ENCODE measurements at places on chromosomes 1 and 21.

GRCh38 chr21:37845535-37845934 is 70.7 kb downstream of the KCNJ6 start:
- DNase-seq, result no peak

DNA sequence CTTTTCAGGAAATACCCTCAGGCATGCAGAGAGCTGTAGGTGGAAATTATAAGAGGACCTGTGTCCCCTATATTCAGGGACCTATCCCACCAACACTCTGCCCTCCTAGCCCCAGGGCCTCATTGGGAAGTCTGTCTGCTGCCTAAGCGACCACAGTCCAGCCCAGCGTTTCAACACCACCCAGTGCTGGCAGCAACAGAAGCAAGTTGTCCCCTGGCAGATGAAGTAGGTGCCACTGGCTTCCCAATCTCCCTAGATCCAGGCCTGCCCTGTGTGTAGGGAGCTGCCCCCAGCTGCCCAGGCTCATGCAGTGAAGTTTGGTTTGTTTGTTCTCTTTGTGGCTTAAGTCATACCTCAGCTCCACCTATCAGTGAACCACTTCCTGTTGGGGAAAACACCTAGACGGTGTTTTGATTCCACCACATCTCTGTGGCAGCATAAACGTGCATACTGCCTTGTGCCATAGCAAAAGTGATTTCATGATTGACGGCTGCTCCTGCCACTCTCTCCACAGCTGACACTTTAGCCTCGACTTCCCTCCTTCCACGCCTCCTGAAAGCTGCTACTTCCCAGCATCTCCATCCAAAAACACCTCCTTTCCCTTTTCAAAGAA is 8.1 kb upstream of the LEFTY1 start:
- DNase-seq, result peak; percentile 78

GRCh38 chr1:152957561-152957960 is 10.6 kb downstream of the SPRR5 start:
- DNase-seq, result no peak

GRCh38 chr1:145805057-145805456 is 18.8 kb downstream of the RNF115 start:
- no peak for DNase-seq

- no peak for DNase-seq
Measured at GRCh38 chr1:117527566-117528102, 78.2 kb upstream of the TENT5C start.

DNA sequence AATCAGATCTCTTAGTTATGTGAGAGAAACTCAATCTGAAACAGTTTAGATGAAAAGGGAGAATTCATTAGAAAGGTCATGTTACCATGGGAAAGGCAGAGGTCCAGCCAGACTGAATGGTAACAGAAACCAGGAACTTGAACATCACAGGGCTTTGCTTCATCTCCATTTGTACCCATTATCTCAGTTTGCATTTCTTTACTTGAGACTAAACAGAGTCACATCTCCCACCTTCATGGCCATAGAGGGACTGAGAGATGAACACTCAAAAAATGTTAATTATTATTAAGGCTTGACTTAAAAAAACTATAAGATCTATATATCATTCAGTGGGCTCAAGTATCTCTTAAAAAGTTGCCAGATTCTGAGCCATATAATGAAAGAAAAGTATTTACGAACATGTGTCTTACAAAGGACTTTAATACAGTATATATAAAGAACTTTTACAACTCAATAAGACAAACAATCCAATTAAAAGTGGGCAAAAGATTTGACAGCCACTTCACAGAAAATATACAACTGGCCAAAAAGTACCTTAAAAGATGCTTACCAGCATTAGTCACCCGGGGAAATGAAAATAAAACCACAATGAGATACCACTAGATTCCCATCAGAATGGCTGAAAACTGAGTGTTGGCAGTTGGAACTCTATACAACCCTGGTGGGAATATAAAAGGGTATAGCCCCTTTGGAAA is 13.2 kb downstream of the KYAT3 start:
- no peak for DNase-seq

DNA sequence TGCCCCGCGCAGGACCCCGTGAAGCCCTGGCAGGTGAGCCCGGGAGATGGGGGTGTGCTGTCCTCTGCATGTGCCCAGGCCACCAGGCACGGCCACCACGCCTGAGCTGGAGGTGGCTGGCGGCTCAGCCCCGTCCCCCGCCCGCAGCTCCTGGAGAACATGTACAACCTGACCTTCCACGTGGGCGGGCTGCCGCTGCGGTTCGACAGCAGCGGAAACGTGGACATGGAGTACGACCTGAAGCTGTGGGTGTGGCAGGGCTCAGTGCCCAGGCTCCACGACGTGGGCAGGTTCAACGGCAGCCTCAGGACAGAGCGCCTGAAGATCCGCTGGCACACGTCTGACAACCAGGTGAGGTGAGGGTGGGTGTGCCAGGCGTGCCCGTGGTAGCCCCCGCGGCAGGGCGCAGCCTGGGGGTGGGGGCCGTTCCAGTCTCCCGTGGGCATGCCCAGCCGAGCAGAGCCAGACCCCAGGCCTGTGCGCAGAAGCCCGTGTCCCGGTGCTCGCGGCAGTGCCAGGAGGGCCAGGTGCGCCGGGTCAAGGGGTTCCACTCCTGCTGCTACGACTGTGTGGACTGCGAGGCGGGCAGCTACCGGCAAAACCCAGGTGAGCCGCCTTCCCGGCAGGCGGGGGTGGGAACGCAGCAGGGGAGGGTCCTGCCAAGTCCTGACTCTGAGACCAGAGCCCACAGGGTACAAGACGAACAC is 1.8 kb downstream of the TAS1R3 start:
- DNase-seq, result peak; percentile 83

DNA sequence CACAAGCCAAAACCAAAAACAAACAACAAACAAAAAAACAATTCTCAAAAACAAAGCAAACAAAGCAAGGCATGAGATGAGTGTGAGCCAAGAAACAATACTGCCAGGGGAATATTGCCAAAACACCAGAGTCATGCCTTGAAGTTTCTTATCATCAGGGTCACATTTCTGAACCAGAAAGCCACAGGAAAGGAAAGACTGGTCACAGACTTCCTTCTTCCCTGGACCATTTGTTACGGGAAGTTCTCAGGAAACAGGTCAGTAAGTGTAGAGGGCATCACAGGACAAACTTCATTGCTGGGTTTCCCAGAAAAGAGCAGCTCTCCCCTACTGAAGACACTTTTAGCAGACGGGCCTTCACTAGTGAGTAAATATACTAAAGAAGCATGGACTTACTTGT is 191.2 kb downstream of the GABPA start:
- no peak for DNase-seq

DNA sequence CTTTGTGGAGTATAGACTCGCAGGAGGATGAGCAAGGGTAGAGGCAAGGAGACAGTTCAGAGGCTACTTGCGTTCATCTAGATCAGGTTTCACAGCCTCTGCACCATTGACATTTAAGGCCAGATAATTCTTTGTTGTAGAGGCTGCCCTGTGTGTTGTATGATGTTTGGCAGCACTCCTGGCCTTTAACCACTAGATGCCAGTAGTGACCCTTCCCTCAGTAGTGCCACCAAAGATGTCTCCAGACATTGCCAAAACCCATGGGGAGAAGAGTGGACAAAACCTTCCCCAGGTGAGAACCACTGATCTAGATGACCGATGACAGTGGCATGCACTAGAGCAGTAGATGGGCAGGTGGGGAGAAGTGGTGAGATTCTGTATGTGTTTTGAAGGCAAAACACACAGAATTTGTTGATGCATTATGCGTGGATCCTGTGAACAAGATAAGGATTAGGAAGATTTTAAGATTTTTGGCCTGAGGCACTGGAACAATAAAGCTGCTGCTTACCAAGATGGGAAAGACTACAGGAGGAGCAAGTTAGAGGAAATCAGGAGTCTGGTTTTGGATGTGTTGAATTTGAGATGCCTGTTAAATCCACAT is 9.9 kb upstream of the COG2 start:
- peak; percentile 88 for DNase-seq

GRCh38 chr1:59805554-59805953 is 9.2 kb upstream of the HOOK1 start:
- DNase-seq, result no peak

DNA sequence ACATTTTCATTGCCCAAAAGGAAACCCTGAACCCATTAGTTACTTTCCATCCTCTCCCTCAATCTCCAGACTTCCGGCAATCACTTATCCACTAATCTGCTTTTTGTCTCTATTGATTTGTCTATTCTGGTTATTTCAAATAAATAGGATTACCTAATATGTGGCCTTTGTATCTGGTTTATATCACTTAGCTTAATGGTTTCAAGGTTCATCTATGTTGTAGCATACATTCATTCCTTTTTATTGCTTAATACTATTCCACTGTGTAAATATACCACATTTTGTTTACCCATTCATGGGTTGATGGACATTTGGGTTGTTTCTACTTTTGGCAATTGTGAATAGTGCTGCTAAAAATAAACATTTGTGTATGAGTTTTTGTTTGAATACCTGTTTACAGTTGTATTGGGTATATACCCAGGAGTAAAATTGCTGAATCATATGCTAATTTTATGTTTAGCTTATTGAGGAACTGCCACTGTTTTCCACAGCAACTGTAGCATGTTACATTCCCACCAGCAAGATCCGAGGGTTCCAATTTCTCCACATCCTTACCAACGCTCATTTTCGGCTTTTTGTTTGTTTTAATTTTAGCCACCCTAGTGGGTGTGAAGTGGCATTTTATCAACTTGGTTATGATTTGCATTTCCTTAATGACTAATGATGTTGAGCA is 2.5 kb upstream of the SLC25A44 start:
- DNase-seq, result no peak

DNA sequence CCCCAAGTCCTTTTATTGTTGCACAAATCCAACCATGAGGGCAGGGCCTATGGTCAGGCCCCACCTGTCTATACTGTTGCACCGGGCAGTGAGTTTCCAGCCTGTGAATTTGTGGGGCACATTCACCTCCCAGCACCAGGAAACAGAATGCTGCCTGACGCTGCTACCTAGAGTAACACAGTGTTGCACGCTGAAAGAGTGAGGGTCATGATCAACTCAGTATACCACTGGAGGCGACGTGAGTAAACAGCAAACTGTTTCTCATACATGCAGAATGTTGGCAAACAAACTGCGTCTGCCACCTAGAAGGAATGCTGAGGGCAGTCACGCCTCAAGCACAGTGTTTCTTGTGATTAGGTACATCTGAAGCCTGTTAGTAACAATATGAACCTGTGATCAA is 13.4 kb upstream of the LRRC47 start:
- DNase-seq, result no peak

- no peak for DNase-seq
Measured at GRCh38 chr1:177444997-177445746, 274.4 kb downstream of the BRINP2 start.

DNA sequence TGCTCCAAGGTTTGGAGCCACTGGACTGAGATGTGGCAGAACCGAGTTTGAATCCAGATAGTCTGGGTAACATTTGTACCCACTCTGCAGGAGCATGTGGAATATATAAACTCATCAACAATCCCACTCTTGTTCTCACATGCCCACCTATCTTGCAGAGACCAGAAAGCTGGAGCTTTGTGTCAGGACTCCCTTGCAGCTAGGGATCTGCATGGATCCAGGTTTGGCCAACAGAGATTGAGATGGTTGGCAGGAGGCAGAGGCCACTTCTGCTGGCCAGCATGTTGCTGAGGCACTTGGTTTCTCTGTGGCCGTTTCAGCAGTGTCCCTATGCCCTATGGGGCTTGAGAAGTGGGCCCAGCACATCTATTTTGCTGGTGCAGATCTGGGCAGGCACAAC is 208.3 kb downstream of the KAZN start:
- DNase-seq, result no peak

DNA sequence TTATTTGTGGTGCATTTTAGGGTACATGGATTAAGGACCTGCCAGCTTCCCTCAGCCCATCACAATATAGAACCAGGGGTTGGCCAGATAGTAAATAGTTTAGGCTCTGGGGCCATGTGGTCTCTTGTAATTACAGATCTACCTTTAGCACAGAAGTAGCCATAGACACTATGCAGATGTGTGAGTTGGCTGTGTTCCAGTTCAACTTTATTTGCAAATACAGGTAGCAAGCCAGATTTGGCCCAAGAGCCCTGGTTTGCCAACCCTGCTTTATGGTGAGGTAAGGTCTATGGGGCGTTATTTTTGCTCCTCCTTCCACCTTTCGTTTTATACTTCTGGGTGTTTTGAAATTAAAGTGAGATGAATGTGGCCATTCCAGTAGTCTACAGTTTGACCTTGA is 48.7 kb downstream of the MRPS6 start:
- no peak for DNase-seq

DNA sequence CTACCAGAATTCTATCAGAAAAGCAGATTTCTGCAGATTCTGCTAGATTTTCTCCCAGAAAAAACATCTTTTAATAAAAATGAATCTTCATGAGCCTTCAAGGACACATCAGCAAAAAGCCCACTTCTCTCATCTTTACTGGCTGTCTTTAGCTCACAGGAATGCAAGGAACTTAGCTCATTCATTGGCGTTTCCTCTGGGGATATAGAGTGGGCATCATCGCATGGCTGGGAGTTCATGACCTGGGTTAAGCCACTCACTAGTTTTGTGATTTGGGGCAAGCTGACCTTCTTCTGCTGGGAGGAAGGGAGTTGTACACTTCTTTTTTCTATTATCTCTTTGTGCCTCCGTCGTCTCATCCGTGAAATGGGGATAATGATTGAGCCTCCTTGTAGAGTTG is 149.7 kb downstream of the KAZN start:
- DNase-seq, result no peak

DNA sequence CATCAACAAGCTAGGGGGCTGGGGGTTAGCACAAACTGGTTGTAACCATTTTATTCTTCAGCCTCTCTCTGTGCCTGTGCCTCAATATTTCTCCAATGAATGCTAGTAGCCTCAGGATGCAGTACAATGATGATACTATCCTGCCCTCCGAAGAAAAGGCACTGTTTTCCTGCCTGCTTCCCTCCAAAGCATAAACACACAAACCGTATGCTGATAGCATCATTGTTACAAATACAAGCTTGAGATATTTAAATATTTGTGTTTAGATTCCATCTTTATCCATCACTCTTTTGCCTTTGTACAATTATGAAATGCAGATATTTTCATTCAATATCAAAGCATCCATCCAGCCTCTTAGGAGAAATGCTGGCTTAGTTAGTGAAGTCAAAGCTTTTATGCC is 404.8 kb downstream of the DUSP10 start:
- no peak for DNase-seq

DNA sequence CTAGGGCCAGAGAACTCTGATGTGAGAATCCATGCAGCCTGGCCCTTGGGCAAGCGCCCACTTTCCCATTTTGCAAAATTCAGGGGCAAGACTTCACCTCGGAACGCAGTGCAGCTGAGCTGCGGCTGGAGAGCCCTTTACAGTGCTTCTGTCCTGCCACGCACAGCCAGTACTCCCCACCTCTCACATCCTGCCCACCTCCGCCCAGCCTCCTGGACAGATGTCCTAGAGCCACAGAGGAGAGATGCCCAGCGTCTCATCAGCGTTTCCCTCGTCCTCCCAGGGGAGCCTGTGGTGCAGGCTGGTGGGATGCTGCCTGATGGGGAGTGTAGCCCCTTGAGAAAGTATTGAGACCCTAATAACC is 29.6 kb downstream of the RUNX3 start:
- DNase-seq, result no peak

GRCh38 chr21:32611471-32611997 is 643 bp downstream of the CFAP298 start:
- DNase-seq, result peak; percentile 21

- no peak for DNase-seq
Measured at GRCh38 chr1:88357729-88358128, 326.3 kb upstream of the PKN2 start.

GRCh38 chr1:58123051-58123450 is 423.5 kb downstream of the OMA1 start:
- DNase-seq, result no peak
